ENCODE measurements at places on chromosomes 1 and 21.

DNA sequence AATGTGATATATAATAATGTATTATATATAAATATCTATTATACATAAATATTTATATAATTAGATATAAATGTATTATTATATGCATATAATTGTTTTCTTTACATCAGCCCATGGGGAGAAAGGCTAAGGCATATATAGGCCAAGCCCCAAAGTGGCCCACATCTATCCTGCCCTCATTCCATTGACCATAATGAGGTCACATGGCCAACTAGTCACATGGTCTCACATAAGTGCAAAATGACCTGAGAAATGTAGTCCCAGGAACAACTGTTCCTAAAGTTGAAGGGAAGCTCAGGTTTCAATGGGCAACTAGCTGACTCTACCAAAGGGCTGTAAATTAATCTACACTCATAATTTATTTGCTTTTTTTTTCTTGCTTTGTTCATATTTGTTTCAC is 14.5 kb upstream of the CCDC185 start:
- no peak for DNase-seq

DNA sequence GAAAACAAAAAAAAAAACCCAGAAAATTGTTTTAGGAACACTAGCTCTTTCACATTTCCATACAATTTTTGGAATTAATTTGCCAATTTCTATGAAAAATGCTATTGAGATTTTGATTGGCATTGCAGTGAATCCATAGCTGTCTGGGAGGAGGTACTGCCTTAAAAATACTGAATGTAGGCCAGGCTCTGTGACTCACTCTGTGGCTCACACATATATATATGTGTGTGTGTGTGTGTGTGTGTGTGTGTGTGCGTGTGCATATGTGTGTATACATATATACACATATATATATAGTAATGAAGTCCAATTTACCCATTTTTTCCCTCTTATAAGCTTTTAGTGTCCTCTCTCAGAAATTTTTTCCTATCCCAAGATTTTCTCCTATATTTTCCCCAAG is 214.2 kb upstream of the DMRTA2 start:
- no peak for DNase-seq

- no peak for DNase-seq
These were observed 11.3 kb upstream of the IL22RA1 start for GRCh38 chr1:24154215-24154614.

GRCh38 chr1:246092136-246092535 is 414.9 kb downstream of the SMYD3 start:
- DNase-seq = no peak

DNA sequence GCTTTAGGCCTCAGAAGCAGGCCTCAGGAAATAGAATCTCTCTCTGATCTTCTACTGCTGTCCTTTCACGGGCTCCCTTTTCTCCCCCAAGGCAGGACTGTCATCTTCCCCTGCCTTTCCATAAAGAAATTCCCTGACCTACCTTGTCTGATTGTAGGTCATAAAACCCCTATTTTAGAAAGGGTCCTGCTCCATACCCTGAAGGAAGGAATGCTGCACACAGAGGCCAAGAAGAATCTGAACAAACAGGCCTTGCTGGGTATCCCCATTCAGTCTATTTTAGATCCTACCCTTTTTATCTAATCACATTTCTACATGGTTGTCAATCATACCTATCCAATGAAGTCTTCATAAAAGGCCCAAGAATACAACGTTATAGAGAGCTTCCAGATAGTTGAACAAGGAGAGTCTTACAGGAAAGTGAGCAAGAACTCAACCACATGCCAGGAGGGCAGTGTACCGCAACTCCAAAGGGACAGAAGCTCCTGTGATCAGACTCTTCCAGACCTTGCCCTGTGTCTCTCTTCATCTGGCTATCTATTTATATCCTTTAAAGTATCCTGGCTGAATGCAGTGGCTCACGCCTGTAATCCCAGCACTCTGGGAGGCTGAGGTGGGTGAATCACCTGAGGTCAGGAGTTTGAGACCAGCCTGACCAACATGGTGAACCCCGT is 93.1 kb downstream of the SLC16A1 start:
- no peak for DNase-seq

- no peak for DNase-seq
These were observed 10.7 kb upstream of the OR2T34 start for GRCh38 chr1:248585266-248585665.

DNA sequence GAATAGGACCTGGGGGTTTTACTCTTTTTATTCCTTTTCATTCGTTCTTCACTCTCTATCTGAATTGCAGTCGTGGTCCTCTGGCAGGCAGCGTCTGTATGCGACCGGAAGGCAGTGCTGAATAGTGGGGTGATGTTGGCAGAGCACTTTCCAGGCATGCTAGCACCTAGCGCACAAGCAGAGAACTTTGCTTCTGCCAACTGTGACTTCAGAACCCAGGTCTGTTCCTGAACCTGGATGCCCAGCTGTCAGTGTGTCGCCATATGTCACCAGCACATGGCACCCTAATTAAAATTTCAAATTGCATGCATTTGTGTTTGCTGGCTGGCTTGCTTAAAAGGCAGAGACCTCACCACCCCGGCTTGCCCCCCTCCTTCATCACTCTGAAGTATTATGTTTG is 116.2 kb downstream of the NFIA start:
- DNase-seq = no peak

GRCh38 chr1:193185901-193186731 is at the start of gene B3GALT2:
B3GALT2 (minus strand) TSS chr1:193186613; CDS start chr1:193181562, 5,051 bp downstream.
- DNase-seq = no peak

All from chondrocyte (in vitro differentiated cells).